ENCODE measurements at places on chromosomes 3 and 15.

- no peak for DNase-seq
These were observed 40.9 kb downstream of the NR1D2 start for GRCh38 chr3:23985747-23986544.

GRCh38 chr15:95897651-95898050 lies 432.8 kb upstream of the NR2F2 start:
- DNase-seq: no peak

GRCh38 chr3:104437891-104438290 lies 928.8 kb upstream of the ALCAM start:
- no peak for DNase-seq

GRCh38 chr15:68515371-68516095 lies 63.3 kb upstream of the CORO2B start:
- DNase-seq: no peak

- peak; percentile 89 for DNase-seq
These were observed 213.2 kb upstream of the IL12A start for GRCh38 chr3:159775372-159775961.

GRCh38 chr3:4680227-4680691 lies 187.1 kb downstream of the ITPR1 start:
- DNase-seq: no peak

DNA sequence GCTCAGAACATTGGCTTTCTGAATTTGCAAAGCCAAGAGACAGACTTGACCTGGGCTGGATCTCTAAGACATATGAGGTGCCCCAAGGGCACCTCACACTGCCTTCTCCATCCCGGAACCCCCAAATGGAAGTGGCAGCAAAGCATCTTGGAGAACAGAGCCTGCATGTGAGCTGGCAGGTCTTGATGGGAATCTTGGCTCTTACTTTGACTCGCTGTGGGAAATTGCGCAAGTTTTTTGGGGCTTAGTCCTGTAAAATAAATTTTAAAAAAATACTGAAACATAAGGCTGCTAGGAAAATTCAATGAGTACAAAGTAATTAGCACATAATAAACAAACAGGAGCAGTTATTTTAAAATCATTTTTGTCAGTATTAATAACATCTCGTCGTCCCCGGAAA lies 13.7 kb upstream of the SEC22A start:
- no peak for DNase-seq

- DNase-seq: no peak
These were observed 2.2 kb upstream of the HDAC11 start for GRCh38 chr3:13477943-13478342.

- no peak for DNase-seq
These were observed 702 bp downstream of the TBC1D23 start for GRCh38 chr3:100261485-100261903.

GRCh38 chr3:115359536-115359935 lies 212.4 kb upstream of the ZBTB20 start:
- DNase-seq: no peak

- no peak for DNase-seq
These were observed 14.7 kb upstream of the LMCD1 start for GRCh38 chr3:8486936-8487335.

- DNase-seq: no peak
These were observed 69.5 kb upstream of the CMC1 start for GRCh38 chr3:28171962-28172361.

DNA sequence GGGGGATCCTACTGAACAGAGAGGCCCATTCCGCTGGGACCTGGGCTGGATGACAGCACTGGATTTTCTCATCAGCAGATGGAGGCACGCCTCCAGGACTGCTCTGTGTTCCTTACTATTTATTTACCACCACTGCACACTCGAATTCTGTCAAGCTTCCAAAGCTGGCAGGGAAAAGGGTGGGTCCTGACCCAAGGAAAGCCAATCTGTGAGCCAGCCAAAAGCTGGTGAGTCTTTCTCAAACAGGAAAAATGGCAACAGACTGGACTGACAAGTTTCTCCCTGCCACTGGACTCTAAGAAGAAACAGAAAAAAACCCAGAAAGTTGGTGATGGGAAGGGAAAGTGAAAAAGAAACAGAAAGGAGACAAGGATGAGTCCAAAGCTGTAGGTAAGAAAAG lies 37.8 kb downstream of the CD47 start:
- no peak for DNase-seq

- DNase-seq: no peak
These were observed 59.5 kb downstream of the SCN11A start for GRCh38 chr3:38992117-38992760.

GRCh38 chr15:29207758-29208108 lies 61.9 kb downstream of the NSMCE3 start:
- no peak for DNase-seq

DNA sequence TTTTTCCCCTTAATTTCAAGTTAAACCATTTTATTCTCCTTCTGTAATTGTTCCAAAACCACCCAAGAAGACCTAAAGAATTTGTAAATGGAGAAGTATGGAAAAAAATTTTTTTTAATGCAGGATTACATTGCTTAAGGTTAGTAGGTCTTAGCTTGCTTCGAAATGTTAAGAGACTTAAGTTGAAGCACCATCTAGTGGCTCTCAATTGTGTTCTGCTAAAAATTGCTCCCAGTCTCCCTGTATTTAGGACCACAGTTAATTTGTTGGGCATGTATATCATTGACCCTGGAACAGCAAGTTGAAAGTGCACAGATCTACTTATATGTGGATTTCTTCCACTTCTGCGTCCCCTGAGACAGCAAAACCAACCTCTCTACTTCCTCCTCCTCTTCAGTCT lies 32.4 kb downstream of the CD200R1L start:
- DNase-seq: peak; percentile 51

GRCh38 chr15:78007964-78008886 lies 69.3 kb downstream of the TBC1D2B start:
- no peak for DNase-seq

DNA sequence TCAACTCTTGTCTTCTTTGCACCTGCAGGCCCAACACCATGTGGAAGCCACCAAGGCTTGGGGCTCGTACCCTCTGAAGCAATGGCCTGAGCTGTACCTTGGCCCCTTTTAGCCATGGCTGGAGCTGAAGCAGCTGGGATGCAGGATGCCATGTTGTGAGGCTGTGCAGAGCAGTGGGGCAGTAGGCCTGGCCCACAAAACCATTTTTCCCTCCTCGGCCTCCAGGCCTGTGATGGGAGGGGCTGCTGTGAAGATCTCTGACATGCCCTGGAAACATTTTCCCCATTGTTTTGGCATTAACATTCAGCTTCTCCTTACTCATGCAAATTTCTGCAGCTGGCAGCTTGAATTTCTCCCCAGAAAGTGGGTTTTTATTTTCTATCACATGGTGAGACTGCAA lies 58.5 kb downstream of the DPH6 start:
- no peak for DNase-seq

GRCh38 chr3:119551598-119551997 lies 7.8 kb downstream of the CD80 start:
- DNase-seq: no peak

- DNase-seq: no peak
These were observed 12.4 kb upstream of the RAB11A start for GRCh38 chr15:65856821-65857455.

- no peak for DNase-seq
These were observed 224.2 kb upstream of the TBL1XR1 start for GRCh38 chr3:177421481-177421785.

DNA sequence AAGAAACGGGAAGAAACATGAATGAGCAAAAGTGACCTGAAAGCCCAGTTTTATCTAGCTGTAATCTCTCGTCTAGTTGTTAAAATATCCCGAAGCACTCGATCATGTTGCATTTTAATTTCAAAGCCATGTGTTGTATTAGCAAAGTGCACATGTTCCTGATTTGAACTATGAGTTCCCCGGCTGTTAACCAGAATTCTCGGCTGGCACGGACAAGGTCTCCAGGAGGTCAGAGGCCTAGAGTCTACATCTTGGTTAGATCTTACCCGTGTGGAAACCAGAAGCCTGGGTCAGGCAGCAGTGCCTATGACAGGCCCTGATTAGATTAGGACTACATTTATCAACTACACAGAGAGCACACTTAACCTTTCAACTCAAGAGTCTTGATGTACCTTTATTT lies 195.8 kb downstream of the CDIN1 start:
- DNase-seq: no peak

GRCh38 chr15:36951731-36952247 lies 148.6 kb downstream of the MEIS2 start:
- no peak for DNase-seq

DNA sequence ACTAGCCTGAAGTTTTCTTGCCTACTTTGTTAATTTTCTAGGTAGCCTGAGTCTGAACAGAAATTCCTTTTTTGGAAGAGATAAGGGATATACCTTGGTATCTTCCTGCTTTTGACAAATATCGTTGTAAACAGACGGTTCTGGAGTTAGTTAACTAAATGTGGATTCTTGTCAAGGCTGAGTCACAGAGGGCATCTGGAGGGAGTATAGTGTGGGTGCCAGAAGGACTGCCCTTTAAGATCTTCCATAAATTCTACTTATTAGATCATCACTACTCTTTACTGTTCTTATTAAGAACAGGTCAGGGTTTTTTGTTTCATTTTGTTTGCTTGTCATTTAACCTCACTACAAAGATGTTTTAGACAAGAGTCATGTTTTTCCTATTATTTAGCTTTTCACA lies 125.3 kb upstream of the SKOR1 start:
- no peak for DNase-seq

GRCh38 chr15:69472046-69472445 lies 19.4 kb downstream of the RPLP1 start:
- no peak for DNase-seq

DNA sequence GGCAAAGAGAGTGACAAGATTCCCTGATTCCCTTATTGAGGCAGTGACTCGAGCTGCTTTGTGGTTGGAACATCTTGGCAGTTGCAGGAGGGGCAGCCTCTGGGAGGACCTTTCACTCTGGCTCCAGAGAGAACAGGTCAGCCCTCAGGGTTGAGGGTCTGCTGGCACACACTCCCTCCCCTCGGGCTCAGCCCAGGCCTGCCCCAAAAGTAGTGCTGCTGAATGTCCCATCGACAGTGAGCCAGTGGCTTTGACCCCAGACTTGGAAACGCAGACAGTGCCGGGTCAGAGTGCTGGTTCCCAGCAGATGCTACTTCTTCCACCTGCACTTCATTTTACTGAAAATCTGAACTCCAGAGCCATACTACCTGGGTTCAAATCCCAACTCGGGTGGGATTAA lies 25.6 kb upstream of the ATP2B2 start:
- no peak for DNase-seq

GRCh38 chr3:78732893-78733292 lies 1034.9 kb downstream of the ROBO1 start:
- no peak for DNase-seq

DNA sequence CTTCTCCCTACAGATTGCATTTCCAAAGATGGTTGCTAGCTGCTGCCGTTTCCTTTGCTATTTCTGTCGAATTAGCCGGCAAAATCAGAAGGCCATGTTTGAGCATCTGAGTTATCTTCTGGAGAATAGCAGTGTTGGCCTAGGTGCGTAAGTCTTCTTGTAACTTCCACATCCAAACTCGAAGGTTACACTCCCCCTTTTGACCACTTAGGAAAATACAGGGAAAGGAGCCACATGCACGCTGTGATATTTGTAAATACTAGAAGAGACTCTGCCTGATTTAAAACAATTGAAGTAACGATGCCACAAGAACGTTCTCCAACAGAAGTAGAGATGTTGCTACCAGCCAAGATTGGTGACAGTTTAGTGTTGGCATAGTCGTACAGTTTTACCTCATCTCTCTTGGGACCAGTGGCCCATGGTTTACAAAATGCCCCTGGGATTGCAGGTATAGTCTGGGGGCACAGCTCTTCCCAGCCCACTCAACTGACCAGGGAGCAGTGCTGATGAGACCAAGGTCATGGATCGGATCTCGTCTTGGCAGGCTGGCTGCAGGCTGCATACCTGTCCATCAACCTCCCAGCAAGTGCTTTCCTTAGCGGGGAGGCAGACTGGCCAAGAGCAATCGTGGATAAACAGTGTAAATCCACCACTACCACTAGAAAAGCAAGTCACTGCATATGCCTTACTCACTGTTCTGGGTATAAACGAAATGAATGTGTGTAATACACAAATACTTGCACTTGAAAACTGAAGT lies 268.4 kb upstream of the CHRM5 start:
- no peak for DNase-seq

- no peak for DNase-seq
These were observed 264.8 kb upstream of the ZPLD1 start for GRCh38 chr3:102169915-102170479.
